Stomach (tissue), 19 donors: ENCODE measurements at places on chromosomes 16 and 17. TPM values are rescaled to one million over a fixed set of nuclear protein-coding genes. Genes with fewer than 3 reads are reported as not detected.

- H3K4me1 ChIP-seq = no peaks in the 10 kb centered on the region
- no peak overlapping the region for H3K27ac ChIP-seq
- H3K4me3 ChIP-seq = no peak overlapping the region
- H3K27me3 ChIP-seq = no peaks in the 10 kb centered on the region
- DNase-seq = no peak
- H3K36me3 ChIP-seq = no peaks in the 10 kb centered on the region
Observed at GRCh38 chr16:80433623-80434022, 107.2 kb upstream of the DYNLRB2 start.

DNA sequence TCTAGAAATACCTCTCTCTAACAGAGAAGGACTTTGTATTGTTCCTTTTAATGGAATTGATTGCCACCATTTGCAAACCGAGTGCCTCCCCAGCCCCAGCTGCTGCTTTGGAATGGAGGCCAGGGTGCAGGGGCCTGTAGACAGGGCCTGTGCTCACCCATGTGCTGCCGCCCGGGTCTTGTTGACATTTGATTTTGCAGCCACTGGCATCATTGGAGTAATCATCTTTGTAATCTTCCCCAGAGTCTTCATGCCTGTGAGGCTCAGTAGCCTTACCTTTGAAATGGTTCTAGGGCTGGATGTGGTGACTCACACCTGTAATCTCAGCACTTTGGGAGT, 119.8 kb downstream of the CLEC16A start:
- no peak overlapping the region for H3K27ac ChIP-seq
- H3K4me1 ChIP-seq = no peaks in the 10 kb centered on the region
- peaks cover 21% of the 10 kb centered on the region for H3K36me3 ChIP-seq

- no peak for DNase-seq
- H3K27me3 ChIP-seq = peaks cover 4% of the 10 kb centered on the region
- no peak overlapping the region for H3K27ac ChIP-seq
Observed at GRCh38 chr17:35915153-35915964, 15.2 kb downstream of the RDM1 start.

- no peaks in the 10 kb centered on the region for H3K4me1 ChIP-seq
- H3K4me3 ChIP-seq = no peak overlapping the region
- DNase-seq = no peak
- H3K27ac ChIP-seq = no peak overlapping the region
- H3K36me3 ChIP-seq = peaks cover 11% of the 10 kb centered on the region
Observed at GRCh38 chr16:27595993-27596392, 46.0 kb downstream of the KATNIP start.

DNA sequence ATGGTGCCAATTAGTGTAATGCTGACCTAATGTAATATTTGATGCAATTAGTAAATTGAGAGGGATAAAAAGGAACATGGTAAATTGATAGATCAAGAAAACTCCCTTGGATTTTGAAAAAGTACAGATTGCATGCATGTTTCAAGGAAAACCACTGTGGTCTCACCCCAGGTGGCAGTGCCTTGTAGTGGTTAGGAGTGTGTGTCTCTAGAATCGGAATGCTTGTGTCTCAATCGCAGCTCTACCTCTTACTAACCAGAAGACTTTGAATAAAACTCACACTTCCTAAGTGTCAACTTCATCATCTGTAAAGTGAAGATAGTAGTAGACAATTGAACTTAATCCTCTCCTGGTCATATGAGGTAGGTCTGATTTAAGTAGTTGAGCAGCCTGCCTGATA, 128.9 kb upstream of the GOT2 start:
- H3K27me3 ChIP-seq = no peaks in the 10 kb centered on the region
- no peaks in the 10 kb centered on the region for H3K4me1 ChIP-seq
- DNase-seq = no peak
- H3K4me3 ChIP-seq = no peak overlapping the region

Gene MYH13
- 5.4 TPM for total RNA-seq

DNA sequence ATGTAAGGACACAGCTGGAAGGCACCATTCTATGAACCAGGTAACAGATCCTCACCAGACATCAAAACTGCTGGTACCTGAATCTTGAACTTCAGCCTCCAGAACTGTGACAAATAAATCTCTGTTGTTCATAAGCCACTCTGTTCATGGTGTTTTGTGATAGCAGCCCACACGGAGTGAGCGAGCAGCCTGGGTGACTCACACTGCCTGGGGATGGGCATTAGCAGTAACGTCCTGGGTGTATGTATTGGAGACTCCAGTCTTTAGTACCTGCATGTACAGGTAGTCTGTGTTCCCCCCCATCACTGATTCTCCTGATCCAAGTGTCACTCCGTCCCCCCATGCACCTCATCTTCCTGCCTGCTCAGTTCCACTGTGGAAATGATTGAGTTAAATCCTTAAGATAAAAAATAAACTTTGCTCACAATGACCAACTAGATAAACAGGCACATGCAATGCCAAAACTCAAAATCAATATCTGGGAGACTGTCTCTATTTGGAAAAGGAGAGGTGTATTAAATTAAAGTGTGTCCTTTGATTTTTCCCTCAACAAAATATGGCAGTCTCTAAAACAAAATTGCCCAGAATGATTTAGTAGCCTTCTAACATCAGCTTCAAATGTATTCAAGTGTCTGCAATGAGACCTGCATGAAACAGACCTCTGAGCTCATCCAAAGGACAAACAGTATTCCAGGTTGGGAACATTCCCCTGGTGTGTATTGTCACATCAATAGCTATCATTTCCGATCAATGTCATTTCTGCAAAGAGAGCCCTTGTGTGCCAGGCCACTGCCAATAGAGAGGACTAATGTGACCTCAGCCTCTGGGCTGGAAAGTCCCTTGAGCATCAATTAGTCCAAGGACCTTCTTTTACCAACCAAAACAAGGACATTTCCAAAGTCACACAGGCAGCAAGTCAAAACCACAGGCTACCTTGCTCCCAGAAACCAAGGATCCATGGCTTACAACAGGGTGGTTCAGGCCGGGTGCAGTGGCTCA, 12.2 kb upstream of the VAT1L start:
- no peak for DNase-seq
- no peaks in the 10 kb centered on the region for H3K4me1 ChIP-seq
- no peaks in the 10 kb centered on the region for H3K27me3 ChIP-seq
- no peaks in the 10 kb centered on the region for H3K36me3 ChIP-seq
- H3K27ac ChIP-seq = no peak overlapping the region

DNA sequence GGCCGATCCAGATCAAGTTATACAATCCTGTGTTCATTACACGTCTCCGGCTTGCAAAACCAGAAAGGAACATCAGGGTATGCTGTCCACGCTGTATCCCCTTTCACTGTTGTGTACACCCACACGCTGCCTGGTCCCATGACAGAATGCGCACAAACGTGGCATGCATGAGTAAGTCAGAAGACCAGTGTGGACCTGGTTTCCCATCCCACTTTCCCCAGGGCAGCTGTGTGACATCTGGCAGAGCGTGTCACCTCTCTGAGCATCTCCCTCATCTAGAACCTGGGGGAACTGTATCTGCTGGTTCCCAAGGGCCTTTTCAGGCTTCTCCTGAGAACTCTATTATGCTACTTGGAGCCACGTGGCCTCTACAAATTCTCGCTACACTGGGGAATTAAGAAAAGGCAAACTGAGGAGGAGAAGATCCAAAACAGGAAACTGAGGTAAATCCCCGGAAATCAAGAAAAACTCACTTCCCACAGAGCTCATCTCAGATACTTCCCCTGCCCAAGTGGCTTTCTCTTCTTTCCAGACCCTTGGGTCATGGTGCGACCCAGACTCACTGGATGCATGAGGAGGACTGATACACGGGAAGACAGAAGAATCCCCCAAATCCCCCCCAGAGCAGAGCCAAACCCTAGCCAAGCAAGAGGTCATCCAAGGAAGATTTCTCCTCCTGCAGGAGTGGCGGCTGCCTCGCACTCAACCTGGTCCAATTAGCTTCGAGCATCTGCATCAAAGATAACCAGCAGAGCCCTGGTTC, 139.3 kb downstream of the GAS7 start:
- H3K4me1 ChIP-seq = peaks cover 5% of the 10 kb centered on the region
- no peak overlapping the region for H3K4me3 ChIP-seq
- H3K27ac ChIP-seq = no peak overlapping the region

Gene KIFC3
- total RNA-seq = 16.3 TPM
